Amygdala (tissue), 56 donors: ENCODE measurements at places on chromosomes 4 and X.

DNA sequence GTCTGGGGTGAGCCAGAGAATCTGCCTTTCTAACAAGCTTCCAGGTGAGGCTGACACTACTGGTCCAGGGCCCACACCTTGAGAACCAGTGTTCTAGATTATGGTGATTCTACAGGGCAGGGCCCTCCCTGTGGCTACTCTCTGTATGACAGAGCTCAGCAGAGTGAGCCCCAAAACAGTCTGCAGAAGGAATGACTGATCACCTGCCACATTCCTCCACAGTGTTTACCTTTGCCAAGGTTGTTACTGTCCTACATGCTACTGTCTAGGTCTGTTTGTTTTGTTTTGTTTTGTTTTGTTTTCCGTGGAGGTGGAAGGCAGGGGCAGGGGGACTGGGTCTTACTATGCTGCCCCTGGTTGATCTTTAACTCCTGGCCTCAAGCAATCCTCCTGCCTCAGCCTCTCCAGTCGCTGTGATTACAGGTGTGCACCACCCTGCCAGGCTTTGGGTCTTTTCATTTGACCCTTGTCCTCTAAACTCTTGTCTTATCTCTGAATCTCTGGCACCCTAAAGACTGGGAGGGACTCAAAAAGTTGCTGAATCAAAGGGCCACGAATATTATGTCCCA lies 45.1 kb downstream of the MAP7D2 start:
- DNase-seq, result no peak

DNA sequence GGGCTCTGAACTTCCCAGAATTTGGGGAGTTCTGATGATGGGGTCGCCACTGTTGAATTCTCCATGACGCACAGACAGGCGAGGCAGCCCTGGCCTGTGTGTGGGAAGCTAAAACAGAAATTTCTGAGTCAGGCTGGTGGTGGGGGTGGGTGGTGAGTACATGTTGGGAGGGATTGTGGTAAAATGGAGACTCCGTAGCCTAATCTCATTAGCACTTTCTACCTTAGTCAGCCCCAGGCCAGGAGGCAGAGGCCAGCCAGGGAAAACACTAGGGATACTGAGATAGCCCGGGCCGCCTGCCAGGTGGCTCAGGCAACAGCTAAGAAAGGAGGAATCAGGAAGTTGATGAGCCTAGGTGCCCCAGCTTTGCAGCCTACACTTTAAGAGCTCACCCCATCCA lies 39.3 kb upstream of the NHSL2 start:
- peak; percentile 0 for DNase-seq

- no peak for DNase-seq
Measured at GRCh38 chrX:148500423-148501385, at the start of gene AFF2. TSS of gene AFF2 (plus strand) at chrX:148500617. CDS start at chrX:148501098, 481 bp downstream.

GRCh38 chrX:37813570-37813969 lies 33.7 kb downstream of the CYBB start:
- no peak for DNase-seq

DNA sequence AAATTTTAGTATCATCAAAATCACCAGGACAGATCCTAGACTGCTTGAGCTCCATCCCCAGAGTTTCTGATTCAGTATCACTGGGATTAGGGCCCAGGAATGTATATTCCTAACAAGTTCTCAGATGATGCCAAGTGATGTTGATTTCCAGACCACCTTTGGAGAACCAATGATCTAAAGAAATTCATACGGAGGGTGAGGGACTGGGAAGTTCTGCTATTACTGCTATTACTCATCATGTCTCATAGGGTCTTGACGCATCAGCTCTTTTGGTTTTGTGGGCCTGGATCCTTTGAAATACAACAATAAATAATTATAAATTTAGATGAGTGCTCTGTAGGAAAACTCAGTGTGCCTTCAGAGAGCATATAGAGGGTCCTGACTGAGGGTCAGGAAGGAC lies 59.8 kb upstream of the LGI2 start:
- no peak for DNase-seq

DNA sequence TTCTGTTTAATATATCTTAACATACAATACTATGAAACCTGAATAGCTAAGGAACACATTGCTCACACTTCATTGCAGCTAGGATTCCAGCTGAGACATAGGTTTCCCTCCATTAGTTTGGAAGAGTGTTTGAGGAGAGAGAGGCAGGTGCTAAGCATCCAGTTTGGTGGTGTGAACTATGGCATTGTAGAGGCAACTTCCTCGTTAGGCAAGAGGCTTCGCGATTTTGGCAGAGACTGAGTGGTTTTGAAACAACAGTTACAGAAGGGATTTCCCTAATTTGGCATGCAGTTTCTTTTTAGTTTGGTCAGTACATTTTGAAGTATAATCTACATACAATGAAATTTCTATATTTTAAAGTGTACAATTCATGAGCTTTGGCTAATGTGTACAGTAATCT lies 117.1 kb upstream of the BMP3 start:
- no peak for DNase-seq

- no peak for DNase-seq
Measured at GRCh38 chr4:84804136-84804535, 162.4 kb downstream of the WDFY3 start.

DNA sequence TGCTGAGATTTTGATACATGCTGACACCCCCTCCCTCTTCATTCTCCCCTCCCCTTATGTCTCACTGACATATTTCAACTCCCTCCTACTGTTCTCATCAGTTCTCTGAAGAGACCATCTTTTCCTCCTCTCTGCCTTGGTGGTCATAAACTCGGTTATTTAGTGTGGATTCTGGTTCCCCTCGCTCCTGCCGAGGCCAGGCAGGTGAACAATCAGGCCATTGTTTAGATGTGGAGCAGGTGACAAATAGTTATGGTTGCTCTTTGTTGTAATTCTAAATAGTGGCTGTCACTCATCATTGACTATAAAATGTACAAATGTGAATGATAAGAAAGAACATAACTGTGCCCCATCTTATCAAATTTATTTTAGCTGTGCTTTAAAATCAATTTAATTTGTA lies 324.6 kb downstream of the BCOR start:
- DNase-seq, result no peak

- no peak for DNase-seq
Measured at GRCh38 chrX:152733261-152733975, at the start of the genes CSAG1 and MAGEA12. TSS of gene CSAG1 (minus strand) at chrX:152733721. CDS start at chrX:152732460, 1,261 bp downstream. TSS of gene MAGEA12 (plus strand) at chrX:152733757. CDS start at chrX:152736162, 2,405 bp downstream.

- no peak for DNase-seq
Measured at GRCh38 chr4:77163641-77164040, 6.6 kb downstream of the CCNG2 start.

- no peak for DNase-seq
Measured at GRCh38 chrX:154855256-154855655, 20.8 kb upstream of the SMIM9 start.

- DNase-seq, result no peak
Measured at GRCh38 chr4:40232610-40233009, 35.8 kb downstream of the RHOH start.

GRCh38 chr4:156109943-156110900 lies 156.6 kb upstream of the CTSO start:
- DNase-seq, result no peak

DNA sequence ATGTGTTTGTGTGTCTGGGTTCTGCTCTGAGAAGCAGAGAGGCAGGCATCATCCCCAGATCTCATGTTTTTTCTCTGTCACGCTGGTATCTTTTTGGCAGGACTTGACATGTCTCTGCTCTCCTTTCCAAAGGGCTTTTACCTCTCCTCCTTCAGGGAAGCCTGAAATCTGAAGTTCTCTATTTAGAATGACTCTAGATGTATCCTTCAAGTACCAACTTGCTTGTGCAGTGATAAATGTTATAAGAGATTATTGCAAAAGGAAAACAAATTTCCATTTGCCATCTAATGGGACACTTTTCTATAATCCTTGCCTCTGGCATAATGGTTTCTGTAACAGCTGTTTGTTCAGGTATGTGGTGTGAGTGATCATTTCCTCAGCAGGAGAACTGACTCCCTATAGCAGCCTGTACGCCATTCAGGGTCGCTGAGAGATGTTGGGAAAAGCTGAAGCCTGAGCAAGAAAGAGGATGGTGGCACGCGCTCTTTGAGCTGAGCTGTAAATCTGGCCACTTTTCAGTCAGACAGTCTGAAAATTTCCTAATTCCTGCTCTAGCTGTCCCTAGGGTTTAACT lies 72.5 kb downstream of the CNGA2 start:
- no peak for DNase-seq

DNA sequence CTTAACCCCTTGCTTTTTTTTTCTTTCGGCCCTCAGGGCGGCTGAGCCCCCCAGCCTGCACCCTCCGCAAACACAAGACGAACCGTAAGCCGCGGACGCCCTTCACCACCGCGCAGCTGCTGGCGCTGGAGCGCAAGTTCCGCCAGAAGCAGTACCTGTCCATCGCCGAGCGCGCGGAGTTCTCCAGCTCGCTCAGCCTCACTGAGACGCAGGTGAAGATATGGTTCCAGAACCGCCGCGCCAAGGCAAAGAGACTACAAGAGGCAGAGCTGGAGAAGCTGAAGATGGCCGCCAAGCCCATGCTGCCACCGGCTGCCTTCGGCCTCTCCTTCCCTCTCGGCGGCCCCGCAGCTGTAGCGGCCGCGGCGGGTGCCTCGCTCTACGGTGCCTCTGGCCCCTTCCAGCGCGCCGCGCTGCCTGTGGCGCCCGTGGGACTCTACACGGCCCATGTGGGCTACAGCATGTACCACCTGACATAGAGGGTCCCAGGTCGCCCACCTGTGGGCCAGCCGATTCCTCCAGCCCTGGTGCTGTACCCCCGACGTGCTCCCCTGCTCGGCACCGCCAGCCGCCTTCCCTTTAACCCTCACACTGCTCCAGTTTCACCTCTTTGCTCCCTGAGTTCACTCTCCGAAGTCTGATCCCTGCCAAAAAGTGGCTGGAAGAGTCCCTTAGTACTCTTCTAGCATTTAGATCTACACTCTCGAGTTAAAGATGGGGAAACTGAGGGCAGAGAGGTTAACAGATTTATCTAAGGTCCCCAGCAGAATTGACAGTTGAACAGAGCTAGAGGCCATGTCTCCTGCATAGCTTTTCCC lies 3.4 kb downstream of the MSX1 start:
- DNase-seq, result no peak

DNA sequence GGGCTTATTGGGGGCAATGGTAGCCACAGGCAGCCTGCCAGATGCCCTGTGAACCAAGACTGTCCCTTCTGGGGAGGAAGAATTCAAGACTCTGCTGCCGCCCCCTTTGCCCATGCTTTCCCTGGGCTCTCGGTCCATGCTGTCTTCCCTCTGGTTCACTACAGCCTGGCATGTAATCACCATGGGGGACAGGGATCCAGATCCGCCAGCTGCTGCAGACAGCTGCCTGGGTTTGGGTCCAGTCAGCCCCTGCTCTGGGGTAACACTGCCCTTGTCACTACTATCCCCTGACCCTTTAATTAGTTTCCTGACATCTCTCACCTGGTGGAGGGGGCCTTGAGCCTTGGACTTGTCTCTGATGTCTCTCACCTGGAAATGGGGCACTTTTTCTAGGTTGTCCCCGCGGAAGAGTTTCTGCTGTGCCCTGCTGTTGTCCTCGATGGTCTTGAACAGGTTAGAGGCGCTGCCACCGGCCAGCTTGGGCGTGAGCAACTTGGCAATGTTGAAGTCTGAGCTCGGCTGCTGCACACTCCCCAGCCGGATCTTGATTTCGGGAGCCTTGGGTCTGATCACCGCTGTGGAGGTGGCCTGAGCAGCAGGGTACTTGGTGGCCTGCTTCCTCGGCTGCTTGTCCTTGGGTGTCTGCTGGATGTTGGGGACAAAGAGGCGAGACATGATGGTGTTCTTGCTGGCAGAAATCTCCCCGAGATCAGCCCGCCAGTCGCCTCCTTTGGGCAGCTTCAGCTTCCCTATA lies 6.4 kb downstream of the C4orf54 start:
- DNase-seq, result no peak

GRCh38 chr4:85967872-85968271 lies 392.0 kb downstream of the MAPK10 start:
- DNase-seq, result no peak

DNA sequence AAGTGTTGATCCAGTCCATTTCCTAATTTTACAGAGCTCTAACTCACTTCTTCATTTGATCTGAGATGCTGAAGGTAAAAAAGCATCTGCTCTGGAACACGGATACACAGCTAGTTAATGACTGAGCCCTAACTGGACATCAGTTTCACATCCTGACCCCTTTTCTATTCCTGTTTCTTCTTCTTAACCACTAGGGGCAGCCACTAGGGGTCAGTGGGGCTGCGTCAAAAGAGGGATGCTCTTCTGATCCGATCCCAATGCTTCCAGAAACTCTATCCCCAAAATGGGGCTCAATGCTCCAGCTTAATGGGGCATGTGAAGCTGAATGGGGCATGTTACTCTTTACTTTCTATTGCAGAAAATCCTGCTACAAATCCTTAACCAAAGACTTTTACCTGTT lies 33.4 kb upstream of the PHKA2 start:
- no peak for DNase-seq

- DNase-seq, result no peak
Measured at GRCh38 chr4:152351080-152351479, 184.8 kb downstream of the FBXW7 start.

GRCh38 chr4:112550728-112551127 lies 34.7 kb upstream of the NEUROG2 start:
- no peak for DNase-seq

DNA sequence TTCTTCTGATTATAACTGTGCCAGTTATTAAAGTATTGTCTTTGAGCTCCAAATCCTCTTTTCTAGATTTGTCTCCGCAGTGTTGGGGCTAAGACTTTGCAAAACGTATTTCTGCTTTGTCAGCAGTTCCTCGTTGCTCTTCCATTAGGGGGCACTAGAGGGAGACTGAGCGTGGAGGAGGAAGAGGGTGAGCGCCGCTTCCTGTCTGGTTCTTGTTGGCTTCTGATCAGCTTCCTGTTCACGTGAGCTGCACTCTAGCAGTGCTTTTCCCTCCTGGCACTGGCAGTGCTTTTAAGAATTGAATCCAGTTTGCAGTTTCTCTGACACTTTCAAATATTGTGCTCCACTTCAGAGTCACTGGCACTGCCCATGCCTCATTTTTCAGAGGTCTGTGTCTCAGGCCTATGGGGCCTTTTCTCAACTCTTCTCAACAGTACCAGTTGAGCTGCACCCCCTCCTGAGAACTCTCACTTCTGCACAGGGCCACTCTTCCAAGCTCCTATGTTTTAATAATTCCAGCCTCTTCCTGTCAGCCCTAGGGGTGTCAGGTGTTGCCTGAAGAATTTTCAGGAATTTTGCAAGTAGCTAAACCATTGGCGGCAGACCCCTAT lies 54.4 kb upstream of the LCORL start:
- no peak for DNase-seq

DNA sequence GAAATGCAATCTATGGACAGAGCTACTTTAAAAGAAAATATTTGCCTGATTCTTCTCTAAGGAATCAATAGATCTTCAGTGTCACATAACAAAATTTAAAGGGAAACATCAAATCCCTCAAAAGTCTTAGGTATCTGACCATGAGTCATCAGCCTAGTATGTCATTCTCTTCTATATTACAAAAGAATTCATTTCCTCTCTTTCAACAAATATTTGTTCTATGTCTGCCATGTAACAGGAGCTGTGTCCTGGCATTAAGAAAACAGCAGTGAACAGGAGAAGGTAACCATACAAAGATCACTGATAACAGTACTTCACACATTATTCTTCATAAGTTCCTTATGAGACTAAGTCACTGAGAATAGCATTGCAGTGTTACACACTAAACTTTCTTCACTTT lies 243.6 kb upstream of the DKK2 start:
- DNase-seq, result no peak

- DNase-seq, result no peak
Measured at GRCh38 chr4:102217345-102217744, 127.9 kb downstream of the SLC39A8 start.

GRCh38 chr4:54318904-54319303 lies 89.8 kb downstream of the PDGFRA start:
- DNase-seq, result no peak

GRCh38 chr4:81214881-81215868 lies at the start of gene PRKG2:
TSS of gene PRKG2 (minus strand) at chr4:81215222. CDS start at chr4:81205047, 10,175 bp downstream.
- no peak for DNase-seq
